ENCODE measurements at places on chromosomes 16 and 17.

DNA sequence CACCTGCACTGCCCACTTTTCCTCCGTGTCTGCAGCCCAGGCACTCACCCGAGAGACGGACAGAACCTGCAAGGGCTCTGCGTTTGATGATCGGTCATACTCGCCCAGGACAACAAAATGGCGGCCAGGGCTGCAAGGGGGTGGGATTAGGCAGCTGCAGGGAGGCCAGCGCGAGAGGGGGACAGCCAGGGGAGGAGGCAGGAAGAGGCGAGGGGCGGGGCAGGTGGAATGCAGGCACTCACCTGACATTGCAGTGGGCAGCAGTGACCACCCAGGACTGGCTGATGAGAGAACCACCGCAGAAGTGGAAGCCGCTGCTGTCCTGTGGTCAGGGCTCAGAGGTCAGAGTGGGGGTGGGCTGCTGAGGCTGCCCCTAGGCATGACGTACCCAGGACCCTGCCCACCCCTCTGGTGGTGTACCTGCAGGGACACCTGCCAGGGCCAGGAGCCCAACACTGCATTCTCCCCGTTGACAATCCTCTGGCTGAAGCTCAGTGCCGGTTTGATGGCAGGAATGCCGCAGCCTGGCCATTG lies 917 bp downstream of the CTRL start:
- DNase-seq = no peak

GRCh38 chr16:70691223-70692129 lies 5.6 kb upstream of the MTSS2 start:
- DNase-seq = no peak

- DNase-seq = no peak
Measured at GRCh38 chr17:55769625-55770000, 18.8 kb downstream of the PCTP start.

GRCh38 chr16:59213952-59214351 lies 479.8 kb upstream of the GOT2 start:
- no peak for DNase-seq

DNA sequence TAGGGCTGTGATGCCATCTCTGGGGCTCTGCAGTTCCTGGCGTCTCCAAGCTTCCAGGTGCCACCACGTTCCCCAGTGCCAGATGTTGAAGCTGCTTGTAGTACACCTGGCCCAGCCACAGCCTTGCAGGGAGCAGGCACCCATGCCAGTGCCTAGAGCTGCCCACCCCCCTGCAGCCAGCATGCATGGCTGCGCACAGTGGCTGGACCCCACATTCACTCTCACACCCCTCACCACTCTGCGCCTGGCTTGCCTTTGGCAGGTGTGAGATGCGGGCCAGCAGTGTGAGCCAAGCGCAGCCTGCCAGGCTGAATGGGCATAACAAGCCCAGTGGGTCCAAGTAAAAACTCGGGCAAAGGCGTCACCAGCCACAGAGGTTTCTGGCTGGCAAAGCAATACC lies 75.4 kb upstream of the CHMP6 start:
- DNase-seq = no peak

DNA sequence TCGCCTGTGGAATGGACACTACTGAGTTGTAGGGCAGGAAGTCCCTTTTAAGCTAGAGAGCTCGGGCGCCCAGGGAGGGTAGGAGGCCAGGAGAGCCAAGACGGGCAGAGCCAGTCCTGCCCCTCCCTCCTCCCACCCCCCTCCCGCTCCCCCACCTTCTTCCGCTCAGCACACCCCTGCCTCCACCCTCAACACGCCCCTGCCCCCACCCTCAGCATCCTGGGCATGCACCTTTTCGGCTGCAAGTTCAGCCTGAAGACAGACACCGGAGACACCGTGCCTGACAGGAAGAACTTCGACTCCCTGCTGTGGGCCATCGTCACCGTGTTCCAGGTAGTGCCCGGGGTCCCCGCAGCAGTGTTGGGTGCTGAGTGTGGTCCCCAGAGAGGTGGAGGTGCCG lies 18.3 kb downstream of the TPSG1 start:
- DNase-seq = no peak

DNA sequence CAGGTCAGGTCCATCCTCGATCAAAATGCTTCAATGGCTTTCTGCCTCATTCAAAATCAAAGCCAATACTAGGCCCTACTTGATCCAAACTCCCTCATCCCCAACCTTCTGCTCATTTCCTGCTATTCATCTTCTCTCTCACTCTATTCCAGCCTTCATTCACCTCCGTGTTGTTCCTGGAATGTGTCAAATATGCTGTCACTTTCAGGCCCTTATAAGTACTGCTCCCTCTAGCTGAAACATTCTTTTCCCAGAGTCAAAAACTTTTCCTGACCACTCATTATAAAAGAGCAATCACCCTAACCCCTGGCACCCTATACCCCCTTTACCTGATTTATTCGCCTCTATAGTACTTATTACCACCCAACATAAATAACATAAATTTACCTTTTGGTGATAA lies 303.7 kb upstream of the PMFBP1 start:
- no peak for DNase-seq

DNA sequence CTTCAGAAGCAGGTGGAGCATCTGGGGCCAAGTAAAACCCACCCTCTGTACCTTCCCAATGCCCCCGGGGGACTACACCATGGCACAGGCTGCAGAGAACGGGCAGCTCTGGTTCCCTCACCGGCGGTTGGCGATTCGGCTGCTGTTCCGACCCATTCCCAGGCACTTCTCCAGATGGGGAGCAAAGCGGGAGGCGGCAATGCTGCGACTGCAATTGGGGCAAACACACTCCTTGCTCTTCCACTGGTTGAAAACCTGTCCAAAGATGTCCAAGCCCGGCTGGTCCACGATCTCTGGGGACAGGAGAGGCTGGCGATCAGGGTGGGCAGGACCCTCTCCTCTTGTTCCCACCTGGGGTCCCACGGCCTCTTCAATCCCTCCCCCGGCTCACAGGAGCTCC lies 2.6 kb downstream of the ATXN7L3 start:
- DNase-seq = no peak

DNA sequence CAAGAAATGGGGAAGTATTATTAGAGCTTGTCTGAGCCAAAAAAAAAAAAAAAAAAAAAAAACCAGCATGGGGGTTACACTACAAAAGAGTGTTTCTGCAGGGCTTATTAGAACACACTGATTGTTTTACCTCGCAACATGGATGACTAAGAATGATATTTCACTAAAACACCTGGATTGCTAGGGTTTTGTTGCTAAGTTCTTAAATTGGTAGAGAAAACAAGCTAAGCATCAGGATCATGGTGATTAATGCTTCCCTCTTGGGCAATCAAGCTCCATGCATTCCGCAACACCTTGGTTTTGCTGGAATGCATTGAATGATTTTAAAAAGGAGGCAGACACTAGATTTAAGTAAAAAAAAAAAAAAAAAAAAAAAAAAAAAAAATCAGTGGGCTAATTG lies 931.4 kb upstream of the CDH8 start:
- DNase-seq = no peak

- DNase-seq = peak; percentile 59
Measured at GRCh38 chr16:85303354-85303883, 191.1 kb upstream of the CIBAR2 start.

- DNase-seq = no peak
Measured at GRCh38 chr17:63998721-63999679, 849 bp downstream of the PRR29 start.

- DNase-seq = no peak
Measured at GRCh38 chr17:7174603-7175326, 4.4 kb downstream of the ASGR1 start.

DNA sequence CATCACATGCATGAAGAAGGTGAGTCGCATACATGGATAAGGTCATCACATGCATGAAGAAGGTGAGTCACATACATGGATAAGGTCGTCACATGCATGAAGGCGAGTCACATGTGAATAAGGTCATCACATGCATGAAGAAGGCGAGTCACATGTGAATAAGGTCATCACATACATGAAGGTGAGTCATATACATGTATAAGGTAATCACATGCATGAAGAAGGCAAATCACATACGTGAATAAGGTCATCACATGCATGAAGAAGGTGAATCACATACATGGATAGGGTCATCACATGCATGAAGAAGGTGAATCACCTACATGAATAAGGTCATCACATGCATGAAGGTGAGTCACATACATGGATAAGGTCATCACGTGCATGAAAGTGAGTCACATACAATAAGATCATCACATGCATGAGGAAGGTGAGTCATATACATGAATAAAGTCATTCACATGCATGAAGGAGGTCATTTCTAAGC lies 105.1 kb upstream of the SDK2 start:
- no peak for DNase-seq

DNA sequence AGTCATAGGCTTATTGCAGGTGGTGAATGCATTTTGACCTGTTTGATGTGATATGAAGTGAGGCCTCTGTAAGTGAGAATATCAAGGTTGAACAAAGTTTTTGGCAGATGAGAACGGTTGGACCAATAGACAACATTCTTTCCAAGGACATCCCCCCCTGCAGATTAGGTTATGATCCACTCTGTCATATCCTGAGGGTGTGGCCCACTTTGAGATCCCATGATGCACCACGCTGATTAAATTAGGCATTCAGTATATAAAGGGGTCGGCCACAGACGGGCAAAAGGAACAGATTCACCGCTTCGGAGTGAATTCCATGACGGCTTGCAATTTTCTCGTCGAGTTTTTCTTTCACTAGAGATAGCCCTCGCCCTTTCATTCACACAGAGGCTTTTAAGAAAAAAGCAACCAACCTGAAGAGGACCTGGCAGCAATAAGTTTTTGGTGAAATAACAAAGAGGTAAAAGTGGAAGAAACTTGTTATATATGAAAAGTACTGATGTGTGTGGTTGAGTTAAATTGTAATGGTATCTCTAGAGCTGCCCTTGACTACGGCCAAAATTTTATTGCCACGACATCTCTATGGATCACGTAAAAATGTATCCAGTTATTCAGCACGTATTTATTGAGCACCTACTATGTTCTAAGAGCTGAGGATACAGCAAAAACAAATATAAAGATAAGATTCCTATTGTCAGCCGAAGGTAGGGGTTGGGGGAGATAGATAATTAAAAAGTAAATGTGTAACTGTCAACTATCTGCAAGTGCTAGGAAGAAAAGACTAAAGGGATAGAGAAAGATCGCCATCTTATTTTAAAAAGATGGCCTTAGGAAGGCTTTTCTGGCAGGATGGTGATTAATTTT lies 1.7 kb upstream of the RBBP6 start:
- DNase-seq = no peak

GRCh38 chr16:30121741-30122571 lies 1.1 kb downstream of the MAPK3 start:
- no peak for DNase-seq

DNA sequence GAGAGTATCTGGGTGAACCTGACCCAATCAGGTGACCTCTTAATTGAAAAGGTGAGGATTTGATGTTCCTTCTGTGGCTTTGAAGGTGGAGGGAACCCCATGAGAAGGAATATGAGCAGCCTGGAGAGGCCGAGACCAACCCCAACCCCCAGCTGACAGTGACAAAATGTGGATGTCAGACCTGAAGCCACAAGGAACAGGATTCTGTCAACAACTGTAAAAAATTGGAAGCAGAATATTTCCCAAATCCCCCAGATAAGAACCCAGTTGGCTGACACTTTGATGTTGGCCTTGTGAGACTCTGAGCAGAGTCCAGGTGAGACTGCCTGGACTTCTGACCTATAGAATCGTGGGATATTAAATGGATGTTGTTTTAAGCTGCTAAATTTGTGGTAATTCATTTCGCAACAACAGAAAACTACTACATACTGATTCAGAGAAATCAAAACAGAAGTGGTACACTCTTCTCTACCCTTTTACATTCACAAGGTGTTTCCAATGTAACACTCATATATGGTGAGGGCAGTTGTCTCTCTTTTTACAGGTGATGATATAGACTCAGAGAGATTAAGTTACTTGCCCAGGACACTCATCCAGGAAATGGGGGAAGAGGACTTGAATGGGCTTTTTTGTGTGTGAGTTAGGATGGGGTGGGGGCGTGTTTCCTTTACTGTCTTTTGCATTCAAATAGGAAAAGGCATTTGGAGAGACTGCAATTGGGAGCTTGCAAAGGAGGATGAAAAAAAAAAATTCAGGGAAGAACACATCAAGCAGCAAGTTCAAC lies 29.8 kb upstream of the SALL1 start:
- DNase-seq = no peak

- no peak for DNase-seq
Measured at GRCh38 chr16:8721336-8722024, 47.1 kb downstream of the ABAT start.

DNA sequence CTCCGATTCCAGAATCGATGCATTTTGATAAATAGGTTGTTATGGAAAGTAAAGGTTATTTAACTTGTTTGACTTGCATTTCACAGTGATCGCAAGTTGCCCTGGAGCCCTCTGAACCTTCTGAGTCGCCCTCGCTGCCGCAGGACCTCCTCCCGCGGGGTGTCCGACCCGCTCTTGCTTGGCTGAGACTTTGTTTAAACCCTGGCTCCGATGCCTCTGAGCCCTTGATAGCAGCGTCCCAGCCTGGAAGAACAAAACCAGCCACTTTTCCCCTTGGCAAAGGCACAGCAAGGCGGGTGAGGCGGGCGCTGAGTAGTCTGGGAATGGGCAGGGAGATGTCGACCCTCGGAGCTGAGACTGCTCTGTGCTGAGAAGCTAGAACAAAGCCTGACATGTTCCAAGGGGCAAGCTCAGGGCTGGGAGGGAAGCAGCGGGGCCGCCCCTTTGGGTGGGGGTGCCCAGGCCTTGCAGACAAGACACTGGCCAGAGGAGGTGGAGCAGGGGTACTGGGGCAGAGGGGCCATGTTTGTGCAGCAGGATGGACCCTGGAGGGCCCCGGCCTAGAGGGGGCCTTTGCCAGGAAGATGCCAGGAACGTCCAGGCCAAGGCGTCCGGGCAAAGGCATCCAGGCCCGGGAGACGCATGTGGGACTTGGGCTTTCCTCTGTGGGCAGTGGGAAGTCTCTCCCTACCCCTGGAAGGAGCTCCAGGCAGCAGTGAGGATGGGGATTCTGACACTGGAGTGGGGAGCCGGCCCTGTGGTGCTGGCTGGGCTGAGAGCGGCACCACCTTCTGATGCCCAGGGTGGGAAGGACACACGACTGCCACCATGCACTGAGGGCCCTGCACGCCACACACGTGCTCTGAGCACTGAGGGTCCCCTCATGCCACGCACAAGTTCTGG lies 30.3 kb upstream of the CDH15 start:
- DNase-seq = no peak

GRCh38 chr16:49952386-49952785 lies 72.6 kb upstream of the CNEP1R1 start:
- no peak for DNase-seq

- no peak for DNase-seq
Measured at GRCh38 chr17:7940743-7941142, 8.7 kb downstream of the CNTROB start.

GRCh38 chr17:11140043-11140442 lies 101.0 kb upstream of the SHISA6 start:
- no peak for DNase-seq

DNA sequence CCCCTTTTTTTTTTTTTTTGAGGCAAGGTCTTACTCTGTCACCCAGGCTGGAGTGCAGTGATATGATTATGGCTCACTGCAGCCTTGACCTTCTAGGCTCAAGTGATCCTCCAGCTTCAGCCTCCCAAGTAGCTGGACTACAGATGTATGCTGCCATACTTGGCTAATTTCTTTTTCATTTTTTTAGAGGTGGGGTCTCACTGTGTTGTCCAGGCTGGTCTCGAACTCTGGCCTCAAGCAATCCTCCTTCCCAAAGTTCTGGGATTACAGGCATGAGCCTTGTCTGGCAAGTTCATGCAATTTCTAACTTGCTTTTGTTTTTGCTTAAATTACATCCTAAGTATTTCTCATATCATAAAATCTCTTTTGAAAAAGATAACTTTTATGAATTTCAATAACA lies 33.8 kb upstream of the NFAT5 start:
- DNase-seq = no peak

Measured in stimulated activated CD8-positive, alpha-beta memory T cell treated with anti-CD3 and anti-CD28 coated beads, Interleukin-15, amount 100 ng/mL, for 24 hours (primary cell).